PC-9 (cell line): ENCODE measurements at places on chromosomes 7 and 10.

DNA sequence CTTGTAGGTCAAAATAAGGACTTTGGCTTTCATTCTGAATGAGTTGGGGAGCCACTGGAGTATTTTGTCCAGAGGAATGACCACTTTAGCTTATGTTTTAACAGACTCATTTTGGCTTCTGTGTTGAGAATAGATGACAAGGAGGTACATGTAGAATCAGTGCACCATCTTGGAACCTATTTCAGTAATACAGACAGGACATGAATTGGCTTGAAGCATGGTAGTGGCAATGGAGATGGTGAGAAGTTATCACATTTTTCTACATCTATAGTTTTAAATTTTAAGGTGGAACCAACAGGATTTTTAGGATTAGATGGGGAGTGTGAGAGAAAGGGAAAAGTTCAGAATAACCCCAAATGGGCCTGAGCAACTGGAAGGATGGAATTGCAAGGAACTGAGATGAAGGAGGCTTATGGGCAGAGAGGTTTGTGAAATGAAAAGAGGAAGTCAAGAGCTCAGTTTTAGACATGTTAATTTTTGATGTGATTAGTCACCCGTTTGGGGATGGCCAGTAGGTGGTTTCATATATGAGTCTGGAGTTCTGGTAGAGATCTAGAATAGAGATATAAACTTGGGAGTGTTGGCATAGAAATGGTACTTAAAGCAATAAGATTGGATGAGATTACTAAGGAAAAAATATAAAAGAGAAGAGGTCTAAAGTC is 89.2 kb upstream of the JAZF1 start:
- DNase-seq, result no peak

GRCh38 chr10:75335983-75336382 is 65.6 kb downstream of the ZNF503 start:
- no peak for DNase-seq

GRCh38 chr7:70056363-70056762 is 458.1 kb downstream of the AUTS2 start:
- no peak for DNase-seq

GRCh38 chr10:11548065-11548767 is 63.2 kb downstream of the USP6NL start:
- DNase-seq, result no peak

DNA sequence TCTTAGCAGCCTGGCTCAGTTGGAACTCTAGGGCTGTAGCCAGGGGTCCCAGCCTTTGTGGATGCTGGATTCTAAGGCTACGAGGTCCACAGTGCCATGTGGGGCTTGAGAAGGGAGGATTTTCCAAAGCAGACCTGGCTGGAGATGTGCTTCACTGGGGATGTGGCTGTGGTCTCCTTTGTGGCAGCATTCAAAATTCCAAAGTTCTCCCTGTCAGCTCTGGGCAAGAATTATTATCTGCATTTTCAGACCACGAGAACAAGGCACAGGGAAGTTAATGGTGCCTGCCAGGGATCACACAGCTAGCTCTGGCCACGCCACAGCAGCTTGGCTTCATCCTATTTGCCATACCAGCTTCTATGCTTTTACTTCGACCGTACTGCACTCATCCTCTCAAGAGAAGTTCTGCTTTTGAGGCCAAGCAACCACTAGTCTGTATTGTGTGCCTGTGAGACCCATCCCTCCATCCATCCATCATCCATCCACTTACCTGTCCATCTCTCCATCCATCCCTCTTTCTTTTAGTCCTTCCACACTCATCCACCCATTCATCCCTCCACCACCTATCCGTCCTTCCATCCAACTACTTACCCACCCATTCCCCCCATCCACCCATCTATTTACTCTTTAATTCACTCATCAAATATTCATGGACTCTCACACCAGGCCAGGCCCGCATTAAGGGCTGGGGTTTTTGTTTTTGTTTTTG is 71.5 kb downstream of the ZMIZ1 start:
- no peak for DNase-seq

DNA sequence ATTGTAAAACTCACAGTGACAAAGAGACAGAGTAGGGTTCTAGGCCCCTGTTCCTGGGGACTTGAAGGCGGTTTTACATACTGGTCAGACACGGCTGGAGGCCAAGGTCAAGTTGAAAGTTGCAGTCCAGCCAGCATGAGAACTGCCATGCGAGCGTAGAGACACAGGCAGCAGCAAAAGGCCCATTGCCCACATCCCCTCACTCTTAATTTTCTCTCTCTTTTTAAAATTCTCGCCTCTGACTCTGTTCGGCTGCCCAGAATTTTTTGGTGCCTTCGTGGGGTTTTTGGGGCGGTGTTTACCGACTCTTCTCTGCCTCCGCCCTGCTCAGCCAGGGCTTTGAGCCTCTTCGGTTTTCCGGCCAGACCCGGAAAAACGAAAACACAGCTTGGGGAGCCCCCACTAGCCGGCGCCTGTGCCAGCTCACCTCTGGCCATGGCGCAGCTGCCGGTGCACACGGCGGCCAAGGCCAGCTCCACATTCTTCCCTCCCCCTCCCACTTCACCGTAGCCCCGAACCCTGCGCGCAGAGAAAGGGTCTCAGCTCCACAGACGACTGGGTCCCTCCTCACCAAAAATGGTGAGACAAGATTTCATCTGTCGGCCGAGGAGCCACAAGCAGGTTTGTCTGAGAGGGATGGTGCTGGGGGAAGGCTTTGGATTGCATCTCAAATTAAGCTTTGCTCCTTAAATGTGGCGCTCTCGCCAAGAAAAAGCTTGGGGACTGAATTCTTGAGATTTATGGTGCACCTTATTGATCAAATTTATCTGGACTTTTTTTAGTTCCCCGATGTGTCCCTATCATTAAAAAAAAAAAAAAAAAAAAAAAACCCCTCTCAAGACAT is 2.3 kb upstream of the HOXA13 start:
- no peak for DNase-seq

- no peak for DNase-seq
These were observed 18.8 kb upstream of the ZNF273 start for GRCh38 chr7:64884085-64884912.

DNA sequence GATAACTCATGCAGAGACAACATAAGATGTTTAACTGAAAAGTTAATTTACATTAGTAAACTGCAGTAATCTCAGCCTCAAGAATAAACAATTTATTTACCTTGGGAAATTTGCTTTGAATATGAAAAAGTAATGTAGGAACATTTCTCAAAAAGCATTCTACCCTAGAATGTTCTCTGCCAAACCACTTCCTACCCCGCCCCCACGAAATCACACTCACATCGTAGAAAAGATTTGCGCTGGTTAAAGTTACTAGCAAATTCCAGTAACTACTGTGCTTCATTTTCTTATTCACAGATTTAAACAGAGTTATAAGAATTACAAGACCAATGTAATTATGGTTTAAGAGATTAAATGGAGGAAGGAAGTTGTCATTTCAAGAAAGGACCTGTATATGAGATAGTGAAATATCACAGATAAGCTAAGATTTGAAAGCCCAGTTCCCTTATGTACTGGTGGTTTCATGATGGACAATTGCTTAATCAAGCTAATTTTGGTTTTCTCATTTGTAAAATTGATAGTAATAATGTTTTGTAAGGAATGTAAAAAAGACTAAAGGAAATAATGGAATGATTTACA is 175.4 kb downstream of the GNAI1 start:
- DNase-seq, result no peak

GRCh38 chr7:464454-465401 is 54.9 kb downstream of the PDGFA start:
- no peak for DNase-seq

GRCh38 chr7:43735802-43736603 is 6.7 kb upstream of the COA1 start:
- no peak for DNase-seq

DNA sequence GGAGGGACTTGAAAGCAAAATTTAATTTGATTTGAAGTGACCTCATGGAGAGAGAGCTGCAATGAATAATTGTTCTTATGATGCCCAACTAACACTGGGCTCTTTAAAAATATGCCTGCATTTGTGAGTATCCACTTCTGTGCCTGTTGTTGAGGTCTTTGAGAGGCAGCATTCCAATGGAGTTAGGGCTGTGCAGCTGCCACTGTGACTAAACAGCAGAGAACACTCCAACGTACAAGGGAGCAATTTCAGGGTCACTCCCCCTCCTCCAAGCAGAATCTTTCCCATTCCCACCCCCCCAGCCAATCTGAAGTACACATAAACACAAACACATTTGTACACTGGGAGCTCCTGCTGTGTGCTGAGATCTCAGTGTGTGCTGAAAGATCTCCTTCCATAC is 28.0 kb upstream of the GSAP start:
- no peak for DNase-seq

DNA sequence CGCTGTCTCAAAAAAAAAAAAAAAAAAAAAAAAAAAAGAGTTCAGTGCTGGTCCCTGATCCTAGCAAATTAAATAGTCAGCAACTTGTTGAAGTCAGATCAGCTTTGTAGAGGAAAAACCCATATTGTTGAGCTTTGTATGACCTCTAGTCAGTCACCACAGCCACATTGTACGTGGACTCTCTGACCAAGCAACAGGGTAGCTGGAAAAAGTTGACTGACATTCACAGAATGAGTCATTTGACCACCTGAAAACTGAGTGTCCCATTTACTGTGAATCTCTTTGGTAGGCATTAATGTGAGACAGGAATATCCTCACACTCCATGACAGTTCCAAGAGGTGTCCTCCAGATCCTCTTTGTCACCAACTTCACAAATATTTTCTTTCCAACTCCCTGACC is 371.1 kb downstream of the LRRTM3 start:
- no peak for DNase-seq

DNA sequence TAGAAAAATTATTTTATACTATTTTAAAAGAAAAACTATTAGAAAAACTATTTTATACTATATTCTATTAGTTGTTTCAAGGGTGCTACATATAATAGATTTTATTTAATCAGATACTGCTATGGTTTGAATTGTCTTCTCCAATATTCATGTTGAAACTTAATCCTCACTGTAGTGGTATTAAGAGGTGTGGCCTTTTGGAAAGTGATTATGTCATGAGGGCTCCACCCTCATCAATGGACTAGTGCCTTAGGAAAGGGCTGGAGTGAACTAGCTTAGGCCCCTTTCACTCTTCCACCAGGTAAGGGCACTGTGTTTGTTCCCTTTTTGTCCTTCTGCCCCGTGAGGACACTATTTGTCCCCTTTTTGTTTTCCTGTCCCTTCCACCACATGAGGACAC is 111.6 kb downstream of the ATE1 start:
- DNase-seq, result no peak

DNA sequence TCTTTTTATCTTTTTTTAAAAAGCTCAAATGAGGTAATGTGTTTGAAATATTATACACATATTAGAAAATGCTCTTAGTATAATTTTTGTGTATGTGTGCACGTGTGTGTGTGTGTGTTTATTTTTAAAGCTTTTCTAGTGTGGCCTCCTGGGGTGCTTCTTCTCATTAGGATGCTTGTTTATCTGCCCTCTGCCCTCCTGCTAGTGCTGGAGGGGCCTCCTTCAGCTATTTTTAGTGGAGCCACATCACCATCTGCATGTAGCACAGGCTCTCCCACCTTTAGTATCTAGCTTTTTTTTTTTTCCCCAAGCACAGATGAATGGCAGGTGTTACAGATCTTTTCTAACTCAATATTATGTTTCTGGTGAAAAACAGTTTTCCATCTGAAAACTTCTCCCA is 155.7 kb upstream of the TMEM229A start:
- DNase-seq, result no peak

DNA sequence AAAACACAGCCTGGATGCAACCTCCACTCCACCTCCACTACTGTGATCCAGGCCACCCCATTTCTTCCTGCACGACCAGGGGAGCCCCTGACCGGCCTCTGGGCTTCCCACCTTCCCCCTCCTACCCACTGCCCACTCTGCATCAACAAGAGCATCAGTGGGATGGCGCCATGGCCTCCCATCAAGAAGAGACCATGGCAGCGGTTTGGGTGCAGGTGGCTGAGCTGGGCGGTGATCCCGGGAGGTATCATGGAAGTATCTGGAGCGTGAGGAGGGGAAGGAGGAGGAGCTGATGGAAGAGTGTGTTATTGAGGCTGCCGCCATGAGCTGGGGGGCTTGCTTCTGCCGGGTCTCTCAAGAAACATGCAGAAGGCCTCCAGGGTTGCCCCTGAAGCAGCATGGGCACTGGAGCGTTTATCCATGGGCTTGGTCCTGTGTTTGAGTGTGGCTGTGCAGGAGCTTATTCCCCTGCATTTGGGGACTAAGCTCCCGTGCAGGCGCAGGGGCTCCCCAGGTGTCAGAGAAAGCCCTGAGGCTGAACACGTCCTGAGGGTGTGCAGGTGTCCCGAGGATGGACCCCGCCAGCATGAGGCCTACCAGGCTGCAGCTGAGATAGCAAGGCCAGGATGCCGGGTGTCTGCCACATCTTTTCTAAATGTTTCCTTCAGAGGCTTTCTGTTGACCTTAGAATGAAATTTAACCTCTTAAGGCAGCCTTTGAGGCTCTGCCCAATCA is 99.2 kb upstream of the PCBD1 start:
- DNase-seq, result no peak

- no peak for DNase-seq
These were observed 66.4 kb upstream of the IFRD1 start for GRCh38 chr7:112383671-112384417.

DNA sequence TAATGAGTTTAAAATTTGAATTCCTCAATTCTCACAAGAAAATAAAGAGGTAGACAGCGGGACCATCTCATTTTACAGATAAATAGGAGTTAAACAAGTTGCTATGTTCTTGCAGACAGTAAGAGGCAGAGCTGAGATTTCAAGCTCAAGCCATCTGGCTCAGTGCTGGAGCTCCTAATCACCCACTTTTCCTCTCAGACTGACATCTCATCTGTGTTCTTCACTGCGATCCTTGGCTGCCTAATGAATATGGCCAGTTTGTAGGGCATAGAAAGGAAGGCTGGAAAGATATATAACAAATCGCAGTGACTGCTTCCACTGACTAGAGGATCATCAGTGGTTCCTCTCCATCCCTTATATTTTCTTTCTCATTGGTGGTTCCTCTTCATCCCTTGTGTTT is 151.2 kb downstream of the MPP7 start:
- no peak for DNase-seq

GRCh38 chr10:34615770-34616169 is 199.3 kb downstream of the PARD3 start:
- no peak for DNase-seq

GRCh38 chr7:24227068-24227467 is 56.9 kb upstream of the NPY start:
- DNase-seq, result no peak

DNA sequence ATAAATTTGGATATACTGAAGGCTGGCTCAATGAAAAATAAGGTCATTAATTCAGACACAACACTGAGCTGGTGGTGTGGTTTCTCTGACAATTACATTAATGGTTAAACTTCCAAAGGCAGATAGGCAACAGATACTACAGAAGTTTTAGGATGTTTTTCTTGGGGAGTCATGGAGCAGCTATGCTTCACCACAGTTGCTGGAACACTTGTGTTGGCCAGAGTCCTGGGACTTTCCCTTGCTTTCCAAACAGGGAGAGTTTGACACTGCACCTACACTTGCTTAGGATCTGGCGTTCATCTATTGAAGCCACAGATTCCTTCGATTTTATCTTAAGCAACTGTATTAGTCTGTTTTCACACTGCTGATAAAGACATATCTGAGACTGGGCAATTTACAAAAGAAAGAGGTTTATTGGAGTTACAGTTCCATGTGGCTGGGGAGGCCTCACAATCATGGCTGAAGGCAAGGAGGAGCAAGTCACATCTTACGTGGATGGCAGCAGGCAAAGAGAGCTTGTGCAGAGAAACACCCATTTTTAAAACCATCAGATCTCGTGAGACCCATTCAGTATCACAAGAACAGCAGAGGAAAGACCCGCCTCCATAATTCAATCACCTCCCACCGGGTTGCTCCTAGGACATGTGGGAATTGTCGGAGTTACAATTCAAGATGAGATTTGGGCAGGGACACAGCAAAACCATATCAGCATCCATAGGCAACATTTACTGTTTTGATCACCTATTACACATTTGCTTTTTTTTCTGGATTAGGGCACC is 27.8 kb upstream of the TMEM178B start:
- no peak for DNase-seq
